ENCODE measurements at places on chromosomes 4 and X.

- no peak for DNase-seq
Observed at GRCh38 chr4:108171339-108172230, 2.9 kb upstream of the LEF1 start.

DNA sequence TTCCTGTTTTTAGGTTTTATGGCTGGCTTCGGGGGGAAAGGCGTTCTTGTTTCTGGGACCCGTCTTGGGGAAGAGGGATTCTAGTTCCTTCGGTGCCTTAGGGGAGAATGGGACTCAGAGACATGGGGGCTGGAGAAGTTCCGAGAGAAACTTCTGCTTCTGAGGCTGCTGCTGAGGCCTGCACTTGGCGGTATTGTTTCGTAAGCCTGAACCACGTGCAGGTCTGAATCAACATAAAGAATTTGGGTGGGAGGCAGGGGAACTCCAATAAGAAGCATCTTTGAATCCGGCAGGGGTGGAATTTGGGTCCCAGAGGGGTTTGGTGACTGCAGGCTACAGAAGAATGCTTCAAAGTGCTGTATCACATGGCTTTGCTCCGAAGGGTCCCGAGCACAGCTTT is 15.1 kb downstream of the XG start:
- DNase-seq = no peak

GRCh38 chrX:21948897-21949578 is 8.5 kb downstream of the SMS start:
- no peak for DNase-seq

DNA sequence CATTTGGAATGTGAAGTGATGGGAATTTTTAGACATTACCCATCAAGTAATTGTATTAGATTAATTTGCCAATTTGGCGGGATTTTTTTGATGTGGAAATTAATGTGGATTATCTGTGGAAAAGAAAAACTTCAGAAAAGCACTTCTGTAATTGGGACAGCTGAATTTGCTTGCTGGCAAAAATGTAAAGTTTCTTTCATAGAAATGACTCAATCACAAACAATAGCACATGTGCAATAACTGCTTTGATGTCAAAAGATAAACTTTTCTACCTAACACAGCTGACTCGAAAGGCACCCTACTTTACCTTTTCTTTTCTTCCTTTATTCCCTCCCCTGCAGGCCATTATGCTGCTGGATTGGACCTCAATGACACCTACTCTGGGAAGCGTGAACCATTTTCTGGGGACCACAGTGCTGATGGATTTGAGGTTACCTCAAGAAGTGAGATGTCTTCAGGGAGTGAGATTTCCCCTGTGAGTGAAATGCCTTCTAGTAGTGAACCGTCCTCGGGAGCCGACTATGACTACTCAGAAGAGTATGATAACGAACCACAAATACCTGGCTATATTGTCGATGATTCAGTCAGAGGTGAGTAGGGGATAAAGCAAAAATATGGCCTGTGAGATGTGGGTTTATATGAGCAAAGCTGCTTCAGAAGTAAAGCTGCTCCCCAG is 1.4 kb downstream of the AREG start:
- no peak for DNase-seq

GRCh38 chrX:3134316-3134945 is 93.2 kb downstream of the ARSF start:
- no peak for DNase-seq

DNA sequence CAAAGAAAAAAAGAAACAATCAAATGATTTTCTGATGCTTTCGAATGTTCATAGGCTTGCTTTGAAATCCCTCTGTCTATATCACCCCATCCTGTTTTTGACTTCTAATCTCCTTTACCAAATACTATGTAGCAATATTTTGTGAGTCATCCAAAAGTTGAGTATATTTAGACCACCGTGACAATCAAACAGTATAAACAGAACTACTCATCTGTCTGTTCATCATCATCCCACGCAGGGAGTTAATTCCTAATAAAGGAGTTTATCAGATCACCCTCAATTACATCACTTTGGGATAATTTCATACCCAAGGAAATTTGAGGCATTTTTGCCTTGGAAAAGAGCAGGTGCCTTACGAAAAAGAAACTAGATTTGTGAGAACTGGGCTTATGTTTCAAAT is 212.9 kb downstream of the CBR4 start:
- DNase-seq = no peak

DNA sequence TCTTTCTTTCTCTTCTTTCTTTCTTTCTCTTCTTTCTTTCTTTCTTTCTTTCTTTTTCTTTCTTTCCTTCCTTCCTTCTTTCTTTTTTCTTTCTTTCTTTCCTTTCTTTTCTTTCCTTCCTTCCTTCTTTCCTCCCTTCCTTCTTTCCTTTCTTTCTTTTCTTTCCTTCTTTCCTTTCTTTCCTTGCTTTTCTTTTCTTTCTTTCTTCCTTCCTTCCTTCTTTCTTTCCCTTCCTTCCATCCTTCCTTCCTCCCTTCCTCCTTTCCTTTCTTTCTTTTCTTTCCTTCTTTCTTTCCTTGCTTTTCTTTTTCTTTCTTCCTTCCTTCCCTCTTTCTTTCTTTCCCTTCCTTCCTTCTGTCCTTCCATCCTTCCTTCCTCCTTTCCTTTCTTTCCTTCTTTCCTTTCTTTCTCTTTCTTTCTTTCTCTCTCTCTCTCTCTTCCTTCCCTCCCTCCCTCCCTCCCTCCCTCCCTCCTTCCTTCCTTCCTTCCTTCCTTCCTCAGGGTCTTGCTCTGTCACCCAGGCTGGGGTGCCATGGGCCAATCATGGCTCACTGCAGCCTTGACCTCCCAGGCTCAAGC is 13.6 kb upstream of the SPARCL1 start:
- no peak for DNase-seq

GRCh38 chr4:80362578-80363181 is 27.1 kb downstream of the CFAP299 start:
- DNase-seq = no peak

DNA sequence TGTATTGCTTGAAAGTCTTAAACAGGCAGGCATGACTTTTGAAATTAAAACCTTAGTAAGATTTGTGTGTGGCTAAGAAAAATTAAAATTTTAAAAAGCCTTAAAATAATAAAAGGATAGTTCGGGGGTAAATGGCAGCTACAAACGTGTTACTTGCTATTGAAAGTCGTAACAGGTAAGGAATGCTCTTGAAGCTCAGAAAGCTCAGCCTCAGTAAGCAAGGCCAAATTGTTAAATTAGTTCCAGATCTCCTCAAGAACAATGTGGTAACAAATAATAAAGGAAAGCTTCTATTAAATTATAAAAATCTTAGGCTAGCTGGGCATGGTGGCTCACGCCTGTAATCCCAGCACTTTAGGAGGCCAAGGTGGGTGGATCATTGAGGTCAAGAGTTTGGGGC is 25.5 kb downstream of the PRMT9 start:
- no peak for DNase-seq

GRCh38 chrX:40734971-40735324 is 394 bp downstream of the MED14 start:
- no peak for DNase-seq

DNA sequence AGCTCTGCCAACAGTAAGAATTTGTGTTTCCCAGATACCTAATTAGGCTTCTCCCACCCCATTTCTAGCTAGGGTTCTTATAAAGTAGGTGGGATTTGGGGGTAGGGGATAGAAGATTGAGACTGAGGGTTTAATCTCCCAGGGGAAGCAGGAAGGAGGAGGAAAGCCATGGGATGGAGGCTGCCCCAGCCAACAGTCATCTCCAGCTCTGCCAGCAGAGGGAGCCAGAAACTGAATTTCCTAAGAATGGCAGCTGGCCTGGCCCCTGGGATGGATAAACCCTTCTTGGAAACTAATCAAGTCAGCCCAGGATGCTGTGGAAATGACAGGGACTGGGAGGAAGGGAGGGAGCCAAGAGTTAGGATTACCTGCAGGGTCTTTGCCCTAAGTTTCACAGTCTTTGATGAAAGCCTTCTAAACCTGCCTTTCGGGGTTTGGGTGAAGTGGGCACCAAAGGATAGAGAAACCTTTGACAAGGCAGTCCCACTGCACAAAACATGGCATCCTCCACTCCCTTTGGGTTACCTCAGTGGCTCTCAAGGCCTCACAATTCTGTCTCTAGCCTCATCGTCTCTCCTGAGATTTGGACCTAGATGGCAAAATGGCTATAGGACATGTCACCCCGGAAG is 6.7 kb upstream of the ERCC6L start:
- no peak for DNase-seq

DNA sequence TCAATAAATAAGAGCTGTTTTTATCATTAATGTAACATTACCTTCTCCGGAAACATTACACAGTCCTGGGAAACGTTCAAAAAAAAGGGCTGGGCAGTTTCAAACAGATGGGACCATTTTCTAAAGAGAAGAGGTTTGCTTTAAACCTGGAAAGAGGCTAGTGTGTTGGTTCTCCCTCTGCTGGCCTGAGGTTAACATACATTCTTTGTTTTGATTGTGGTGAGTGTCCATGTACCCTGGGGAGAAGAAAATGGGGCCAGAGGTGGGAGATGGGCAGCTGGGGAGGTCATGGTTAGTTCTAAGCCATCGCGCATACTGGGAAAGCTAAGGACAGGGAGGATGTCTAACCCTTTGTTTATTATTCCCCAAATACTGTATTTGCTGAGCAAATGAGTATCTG is 194.7 kb downstream of the CPEB2 start:
- DNase-seq = no peak

GRCh38 chr4:37470245-37470644 is 215.9 kb downstream of the RELL1 start:
- DNase-seq = no peak

- DNase-seq = no peak
Observed at GRCh38 chrX:96771486-96771885, 86.8 kb downstream of the DIAPH2 start.

DNA sequence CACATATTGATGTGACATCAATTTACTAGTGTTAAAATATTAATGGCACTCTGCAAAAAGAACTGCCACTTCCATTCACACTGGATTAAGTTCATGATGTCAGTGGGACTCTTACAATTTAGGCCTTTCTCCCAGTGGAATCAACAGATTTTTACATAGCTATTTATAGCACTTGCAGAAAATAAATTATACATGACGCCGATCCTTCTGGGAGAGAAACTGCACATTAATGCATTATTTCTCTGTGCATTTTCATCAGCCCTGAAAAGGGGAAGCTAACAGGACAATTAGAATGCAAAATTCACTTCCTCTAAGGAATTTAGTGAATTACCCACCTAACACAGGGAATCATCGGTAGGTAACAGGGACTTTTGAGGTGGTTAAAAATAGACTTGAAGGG is 15.7 kb downstream of the LGI2 start:
- no peak for DNase-seq

DNA sequence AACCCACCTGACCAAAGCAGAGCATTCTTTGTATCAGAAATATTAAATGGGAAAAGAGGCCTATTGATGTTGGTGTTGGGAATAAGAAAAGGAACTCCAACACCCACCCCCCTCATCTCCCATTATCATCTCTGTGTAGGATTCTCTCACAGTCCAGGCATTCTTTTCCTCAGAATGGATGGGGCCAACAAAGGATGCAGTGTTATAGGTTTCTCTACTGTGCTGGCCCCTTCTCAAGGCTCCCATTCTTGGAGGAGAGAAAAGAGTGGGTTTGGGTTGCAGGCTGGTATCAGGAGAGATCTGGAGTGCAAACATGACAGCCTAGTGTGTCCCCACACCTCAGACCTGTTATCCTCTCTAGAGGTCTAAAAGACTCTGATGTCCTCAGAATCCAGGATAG is 59.6 kb downstream of the UGT8 start:
- no peak for DNase-seq

- DNase-seq = no peak
Observed at GRCh38 chr4:159002950-159003349, 99.9 kb upstream of the RAPGEF2 start.

- DNase-seq = no peak
Observed at GRCh38 chrX:2577844-2578466, 77.2 kb upstream of the DHRSX start.

GRCh38 chrX:106903291-106903824 is at the start of gene RIPPLY1:
TSS of gene RIPPLY1 (minus strand) at chrX:106903341. CDS start at chrX:106903287, 54 bp downstream.
- DNase-seq = no peak

- DNase-seq = no peak
Observed at GRCh38 chr4:7429601-7430078, 5.1 kb downstream of the PSAPL1 start.

- DNase-seq = no peak
Observed at GRCh38 chr4:234178-234577, 71.1 kb downstream of the ZNF732 start.

DNA sequence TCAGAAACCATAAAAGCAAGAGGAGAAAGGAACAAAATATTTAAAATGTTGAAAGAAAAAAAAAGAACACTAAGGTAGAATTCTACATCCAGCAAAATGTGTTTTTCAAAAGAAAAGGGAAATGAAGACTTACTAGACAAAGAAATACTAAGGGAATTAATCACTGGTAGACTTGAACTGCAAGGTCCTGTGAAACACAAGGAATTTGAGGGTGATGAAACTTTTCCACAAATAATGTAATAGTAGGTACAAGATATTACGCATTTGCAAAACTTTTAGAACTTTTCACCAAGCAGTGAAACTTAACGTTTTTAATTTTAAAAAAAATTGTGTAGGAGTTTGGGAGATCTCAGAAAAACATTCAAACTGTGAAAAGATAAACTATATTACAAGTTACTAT is 180.3 kb upstream of the MAGEB16 start:
- DNase-seq = no peak
